Stimulated activated naive CD4-positive, alpha-beta T cell treated with Interleukin-2 at 50 U/mL for 16 hours (primary cell): ENCODE measurements at places on chromosomes 6 and 20.

- DNase-seq = no peak
Observed at GRCh38 chr20:39359981-39360620, 398.0 kb downstream of the DHX35 start.

GRCh38 chr6:107154131-107154800 lies 39.0 kb upstream of the BEND3 start:
- DNase-seq = no peak

- no peak for DNase-seq
Observed at GRCh38 chr6:162053084-162053483, 674.5 kb downstream of the PRKN start.

DNA sequence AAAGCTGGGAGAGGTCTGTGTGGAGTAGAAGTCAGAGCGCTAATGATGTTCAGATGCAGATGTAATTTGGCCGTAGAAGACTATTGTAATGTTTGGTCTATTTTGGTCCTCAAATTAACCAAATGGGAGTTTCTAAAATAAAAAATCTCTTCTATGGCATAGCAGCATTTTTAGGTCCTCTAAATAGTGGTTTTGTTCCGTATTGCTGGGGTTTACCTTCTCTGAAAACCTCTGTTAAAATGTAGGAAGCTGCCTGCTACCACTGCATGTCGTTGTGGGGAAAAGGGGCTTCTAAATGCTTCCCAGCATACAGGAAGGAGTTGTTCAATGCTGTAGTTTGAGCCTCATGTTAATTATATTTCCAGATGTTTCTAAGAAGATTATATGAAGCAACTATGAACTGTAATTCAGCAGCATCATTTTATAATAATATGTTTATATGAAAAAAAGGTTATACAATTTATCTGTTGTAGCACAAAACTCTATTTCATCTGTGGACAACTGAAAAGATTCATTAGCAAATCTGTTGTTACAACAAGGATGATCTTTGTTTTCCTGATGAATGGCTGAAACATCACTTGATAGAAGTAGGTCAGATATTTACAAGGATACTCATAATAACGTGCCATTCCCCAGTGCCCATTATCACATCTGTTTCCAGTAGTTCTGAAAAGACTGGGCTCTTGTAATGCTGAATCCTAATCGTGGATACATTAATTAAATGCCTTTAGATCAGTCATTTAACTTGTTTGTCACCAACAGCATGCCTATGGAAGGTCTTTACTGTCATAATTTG lies 256.6 kb downstream of the TBC1D7 start:
- no peak for DNase-seq

DNA sequence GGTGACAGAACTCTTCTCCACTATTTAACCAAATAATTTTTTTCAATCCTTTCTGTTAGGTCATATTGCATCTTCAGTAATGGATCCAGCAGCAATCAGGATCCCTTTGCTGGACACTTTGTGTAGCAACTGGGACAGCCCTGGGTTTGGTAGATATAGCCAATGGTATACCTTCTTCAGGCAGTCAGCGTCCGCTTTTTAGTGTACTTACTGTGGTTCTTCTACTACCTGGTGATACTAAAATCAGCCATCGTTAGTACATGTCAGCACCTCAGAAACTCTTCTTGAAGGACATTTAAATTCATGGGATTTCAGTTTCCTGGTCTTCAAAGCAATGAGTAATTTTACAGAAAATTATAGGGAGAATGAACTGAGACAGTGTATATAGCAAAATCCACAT lies 93.5 kb downstream of the ADGRG6 start:
- no peak for DNase-seq
